ENCODE measurements at places on chromosomes 7 and 10.
A peak's percentile ranks its signal among the peaks of the same experiment; 100 is the strongest.

DNA sequence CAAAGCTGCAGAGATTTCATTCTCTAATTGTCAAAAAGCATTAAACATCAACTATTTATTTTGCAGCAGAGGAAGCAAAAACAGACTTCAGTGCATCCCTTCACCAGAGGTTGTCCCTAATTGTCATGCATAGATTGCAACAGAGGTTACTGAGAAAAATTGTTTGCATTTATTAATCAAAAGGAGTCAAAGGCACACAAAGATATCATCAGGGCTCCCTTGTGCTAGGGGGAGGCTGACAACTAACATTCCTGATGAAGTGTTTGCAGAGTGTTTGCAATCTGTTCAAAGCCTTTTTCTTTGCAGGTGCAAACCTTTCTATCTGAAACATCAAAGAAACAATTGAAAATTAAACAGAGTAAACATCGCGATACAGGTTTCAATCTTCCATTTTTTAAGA lies 227.5 kb downstream of the TEX36 start:
- DNase-seq = no peak

DNA sequence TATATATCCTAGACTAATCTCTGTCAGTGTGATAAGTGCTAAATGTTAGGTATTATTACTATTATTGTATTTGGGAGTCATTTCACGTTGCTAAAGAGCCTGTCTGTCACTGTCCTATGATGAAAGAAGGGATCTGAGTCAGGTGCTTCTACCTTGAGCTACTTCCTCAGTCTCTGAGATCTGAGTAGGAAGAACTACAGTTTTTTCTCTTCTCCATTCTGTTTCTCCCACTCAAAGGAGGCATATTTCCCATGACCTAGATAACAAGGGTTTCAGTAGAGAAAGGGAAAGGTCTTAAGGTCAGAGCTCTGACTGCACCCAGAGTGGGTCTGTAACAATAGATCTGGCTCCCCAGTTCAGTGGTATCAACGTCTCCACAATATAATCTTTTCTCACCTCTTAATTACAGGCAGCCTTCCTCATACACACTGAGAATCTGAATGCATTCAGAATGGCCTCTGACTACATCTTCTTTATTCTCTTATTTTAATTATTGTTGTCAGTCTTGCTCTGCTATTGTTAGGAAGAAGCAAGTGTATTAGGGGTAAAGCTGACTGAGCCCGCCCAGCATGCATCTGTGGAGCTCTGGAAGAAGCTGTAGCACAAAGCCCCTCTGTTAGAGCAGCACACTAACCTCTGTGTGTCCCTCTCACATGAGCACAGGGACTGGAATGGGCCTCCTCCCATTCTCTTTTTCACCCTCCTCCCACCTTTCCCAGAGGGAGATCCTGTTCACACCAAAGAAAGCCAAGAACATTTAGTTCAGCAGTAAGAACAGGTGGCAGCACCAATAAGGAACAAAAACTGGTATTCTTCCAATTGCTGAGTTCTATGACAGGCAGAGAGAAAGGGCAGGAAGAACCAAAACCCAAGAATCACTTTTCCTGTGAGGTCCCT lies 38.1 kb downstream of the USP54 start:
- DNase-seq = no peak

DNA sequence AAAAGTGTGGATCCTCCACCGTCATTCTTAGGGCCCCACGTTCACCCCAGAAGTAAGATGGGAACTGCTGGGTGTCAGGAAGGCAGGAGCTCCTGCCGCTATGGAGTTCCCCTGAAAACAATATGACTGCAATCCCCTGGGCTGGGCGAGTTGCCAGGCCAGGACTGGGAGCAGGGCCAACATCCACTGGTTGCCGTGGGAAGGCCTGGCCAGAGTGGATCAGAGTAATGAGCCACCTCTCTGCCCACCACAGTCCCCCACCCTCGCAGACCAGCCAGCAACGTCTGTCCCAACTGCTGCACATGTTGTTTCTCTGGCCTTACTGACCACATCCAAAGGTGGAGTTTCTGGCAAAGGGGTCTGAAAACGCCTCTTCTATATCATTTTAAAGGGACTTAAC lies 86.6 kb downstream of the STRA8 start:
- no peak for DNase-seq

DNA sequence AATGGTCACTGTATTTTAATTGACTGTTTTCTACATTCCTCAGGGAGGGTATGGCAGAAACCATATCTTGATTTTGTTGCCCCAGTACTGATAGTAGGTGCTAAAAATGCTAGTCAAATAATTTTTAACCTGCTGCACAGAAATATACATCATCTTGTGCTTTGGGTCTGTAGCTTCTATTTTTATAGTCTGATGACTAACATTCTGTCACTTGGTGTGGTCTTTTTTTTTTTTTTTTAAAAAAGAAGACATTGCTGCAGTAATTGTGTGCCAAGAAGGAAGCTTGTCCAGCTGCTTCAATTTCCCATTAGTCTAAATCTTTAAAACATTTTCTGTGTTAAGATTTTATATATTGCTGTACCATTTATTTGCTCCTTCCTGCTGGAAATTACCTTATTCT lies 83.6 kb downstream of the ICA1 start:
- no peak for DNase-seq

- peak; percentile 44 for DNase-seq
These were observed 149.5 kb downstream of the AHR start for GRCh38 chr7:17447728-17448478.

DNA sequence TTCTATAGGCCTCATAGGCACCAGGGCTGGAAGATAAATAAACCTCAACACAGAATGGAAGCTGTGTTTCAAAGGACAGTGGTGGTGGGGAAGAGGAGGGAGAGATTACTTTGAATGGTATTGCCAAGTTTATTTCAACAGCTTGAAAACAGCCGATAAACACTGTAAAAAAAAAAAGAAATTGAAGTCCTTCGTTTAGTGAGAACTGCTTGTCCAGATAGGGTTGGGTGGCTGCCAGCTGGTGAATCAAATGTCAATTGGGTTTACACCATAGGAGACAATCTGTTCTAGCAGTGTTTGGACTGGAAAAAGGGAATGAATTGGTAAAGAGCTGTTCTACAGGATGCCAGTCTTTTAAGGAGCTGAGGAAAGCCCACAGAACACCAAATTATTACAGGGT lies 254.8 kb downstream of the PHF14 start:
- DNase-seq = no peak

DNA sequence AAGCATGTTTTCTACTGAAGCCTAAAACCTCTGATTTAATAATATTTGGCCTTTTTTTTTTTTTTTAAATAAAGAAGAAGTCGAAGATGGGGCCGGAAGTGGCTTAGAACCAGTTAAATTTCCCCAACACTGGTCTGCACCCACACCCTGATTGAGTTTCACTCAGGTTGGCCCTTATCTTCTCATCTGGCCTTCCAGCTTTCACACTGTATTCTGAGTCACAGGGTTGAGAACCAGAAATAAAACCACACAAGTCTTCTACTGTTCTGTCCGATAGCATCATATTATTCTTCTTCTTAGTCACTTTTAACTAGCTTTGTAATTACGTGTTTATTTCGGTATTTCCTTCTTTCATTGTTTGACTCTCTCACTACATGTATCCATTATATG lies 9.9 kb downstream of the ZNF365 start:
- peak; percentile 66 for DNase-seq

GRCh38 chr7:105345003-105345402 lies 43.7 kb downstream of the SRPK2 start:
- DNase-seq = no peak

- no peak for DNase-seq
These were observed 162.2 kb upstream of the BMPER start for GRCh38 chr7:33742999-33743587.

- no peak for DNase-seq
These were observed 871.7 kb downstream of the LRMDA start for GRCh38 chr10:76302961-76303630.

- DNase-seq = no peak
These were observed 63.5 kb downstream of the PRKAG2 start for GRCh38 chr7:151813445-151813844.

DNA sequence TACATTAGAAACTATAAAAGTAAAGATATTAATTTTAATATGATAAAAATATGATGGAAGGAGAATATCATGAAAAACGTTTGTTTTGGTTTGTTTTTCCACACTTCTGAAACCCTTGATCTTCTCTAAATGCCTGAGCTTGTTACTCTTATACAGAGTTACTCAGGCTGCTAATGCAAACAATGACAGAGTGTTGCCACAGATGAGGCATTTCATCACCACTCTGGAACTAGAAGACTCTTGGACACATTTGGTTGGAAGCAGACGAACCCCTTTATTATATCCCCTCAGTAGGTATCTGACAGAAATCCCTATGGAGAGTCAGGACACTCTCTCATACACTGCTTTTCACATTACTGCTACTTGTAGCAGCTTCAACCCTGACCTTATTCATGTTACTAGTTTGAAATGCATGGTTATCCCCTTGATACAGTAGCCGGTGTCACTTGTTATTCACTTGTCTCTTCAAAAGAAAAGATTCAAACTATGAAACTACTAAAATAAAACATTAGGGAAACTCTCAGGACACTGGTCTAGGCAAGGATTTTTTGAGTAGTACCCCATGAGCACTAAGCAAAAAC lies 66.9 kb downstream of the SEMA3C start:
- no peak for DNase-seq

DNA sequence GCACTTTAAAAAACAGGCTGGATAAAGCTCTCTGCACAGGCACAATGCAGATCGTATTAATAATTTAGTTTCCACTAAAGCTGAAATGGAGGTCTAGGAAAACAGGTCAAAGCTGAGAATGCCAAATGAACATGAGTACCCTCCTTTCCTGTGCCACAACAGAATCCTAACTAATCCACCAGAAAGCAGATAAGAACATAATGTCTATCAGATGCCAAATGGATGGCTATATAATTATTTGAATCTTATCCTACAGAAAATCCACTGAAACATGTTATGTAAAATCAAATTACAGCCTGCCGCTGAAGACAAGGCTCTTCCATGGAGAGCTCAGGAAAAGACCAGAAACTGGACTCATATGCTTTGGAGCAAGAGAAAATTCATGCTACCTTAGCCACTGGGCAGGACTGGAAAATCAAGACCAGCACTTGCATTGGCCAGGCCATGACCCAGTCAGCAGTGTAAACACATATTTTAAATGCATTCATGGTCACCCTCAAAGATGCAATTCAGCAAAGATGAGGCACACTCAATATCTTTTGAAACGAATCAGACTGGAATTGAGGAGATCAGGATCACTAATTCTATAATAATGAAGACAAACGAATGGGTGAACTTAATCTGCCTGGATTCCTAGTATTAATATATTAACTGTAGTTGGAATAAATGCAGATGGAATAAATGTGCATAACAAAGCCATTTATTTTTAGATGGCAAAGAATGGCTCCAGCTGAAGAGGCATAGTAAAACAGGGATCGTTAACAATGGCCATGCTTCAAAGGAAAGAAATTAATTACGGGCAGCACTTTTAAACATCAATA lies 13.2 kb downstream of the ANK3 start:
- DNase-seq = no peak

DNA sequence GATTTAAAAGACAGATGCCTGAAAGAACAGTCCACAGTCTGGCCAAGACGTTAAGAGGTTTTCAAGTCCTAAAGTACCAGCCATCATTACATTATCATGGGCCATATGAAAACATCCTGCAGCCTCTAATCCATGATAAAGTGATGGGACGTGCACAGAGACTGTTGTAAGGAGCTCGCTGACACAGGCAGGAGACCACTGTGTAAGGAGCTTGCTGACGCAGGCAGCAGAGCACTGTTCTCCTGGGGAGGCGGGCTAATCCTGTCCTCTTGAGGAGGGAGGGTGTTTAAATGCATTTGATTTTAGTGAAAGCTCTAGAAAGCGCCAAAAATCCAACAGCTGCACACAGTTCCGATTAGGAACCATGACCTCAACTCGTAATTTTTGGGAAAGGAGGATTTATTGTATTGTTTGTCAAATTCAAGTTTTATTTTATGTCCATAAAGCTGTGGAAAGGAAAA lies 16.9 kb downstream of the SVIL start:
- no peak for DNase-seq

DNA sequence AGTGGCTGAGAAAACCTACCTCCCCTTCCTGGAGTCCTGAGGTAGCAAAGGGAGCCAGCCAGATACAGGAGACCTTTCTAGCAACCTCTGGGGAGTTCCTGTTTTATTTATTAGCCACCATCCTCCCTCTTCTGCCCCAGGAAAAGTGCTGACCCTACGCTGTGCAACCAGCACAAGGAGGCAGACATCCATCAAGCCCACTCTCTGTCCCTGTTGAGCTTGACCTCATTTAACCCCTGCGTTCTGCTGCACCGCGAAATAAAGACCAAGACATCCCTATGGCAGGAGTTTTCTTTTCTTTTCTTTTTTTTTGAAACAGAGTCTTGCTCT lies 25.3 kb upstream of the ANKRD2 start:
- no peak for DNase-seq

GRCh38 chr7:35747611-35748010 lies 52.7 kb upstream of the HERPUD2 start:
- DNase-seq = no peak

DNA sequence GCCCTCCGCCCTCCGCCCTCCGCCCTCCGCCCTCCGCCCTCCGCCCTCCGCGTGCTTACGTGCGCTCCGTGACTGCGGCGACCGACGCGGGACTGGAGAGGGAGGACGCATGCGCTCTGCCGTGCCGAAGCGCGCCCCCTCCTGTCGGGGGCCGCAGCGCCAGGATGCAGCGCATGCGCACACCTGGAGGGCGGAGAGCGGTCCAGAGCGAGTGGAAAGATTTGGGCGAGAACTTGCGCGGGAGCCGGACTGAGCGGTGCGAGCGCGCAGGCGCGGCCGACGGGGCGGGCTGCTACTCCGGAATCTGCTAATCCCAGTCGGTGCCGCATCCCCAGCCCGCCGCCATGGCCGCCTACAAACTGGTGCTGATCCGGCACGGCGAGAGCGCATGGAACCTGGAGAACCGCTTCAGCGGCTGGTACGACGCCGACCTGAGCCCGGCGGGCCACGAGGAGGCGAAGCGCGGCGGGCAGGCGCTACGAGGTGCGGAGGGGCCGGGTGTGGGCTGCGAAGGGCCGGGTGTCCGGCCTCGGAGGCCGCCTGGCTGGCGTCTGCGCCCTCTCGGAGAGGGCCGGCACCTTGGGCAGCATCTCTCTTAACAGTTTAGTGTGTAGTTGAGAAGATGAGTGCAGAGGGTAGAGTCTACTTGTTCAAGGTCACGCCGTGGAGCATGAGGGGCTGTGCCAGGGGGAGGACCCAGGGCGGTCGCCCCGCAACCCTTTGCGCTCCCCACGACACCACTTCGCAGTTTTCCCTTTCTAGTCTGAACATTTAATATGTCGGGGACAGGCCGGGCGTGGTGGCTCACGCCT lies at the start of gene PGAM1:
Gene PGAM1, plus strand, starts transcription at position 228 of the 812 bp plus-strand sequence. Its CDS starts 117 bp downstream, at position 345.
- peak; percentile 93 for DNase-seq

- no peak for DNase-seq
These were observed 19.3 kb downstream of the UNCX start for GRCh38 chr7:1251796-1252539.

- DNase-seq = no peak
These were observed 11.4 kb upstream of the CHST3 start for GRCh38 chr10:71952745-71953144.

- no peak for DNase-seq
These were observed 247.9 kb upstream of the PTN start for GRCh38 chr7:137591421-137591837.

- DNase-seq = no peak
These were observed 50.9 kb downstream of the INPP5A start for GRCh38 chr10:132588301-132589013.

GRCh38 chr10:131652438-131653139 lies 248.2 kb upstream of the PPP2R2D start:
- no peak for DNase-seq

- DNase-seq = no peak
These were observed 470.0 kb upstream of the SEMA3A start for GRCh38 chr7:84664626-84665025.

GRCh38 chr7:109638321-109638720 lies 1068.6 kb downstream of the DNAJB9 start:
- no peak for DNase-seq

- no peak for DNase-seq
These were observed 295.2 kb downstream of the PTEN start for GRCh38 chr10:88158526-88159122.
